ENCODE measurements at places on chromosomes 7 and 10. TPM values are rescaled to one million over a fixed set of nuclear protein-coding genes. Genes with fewer than 3 reads are reported as not detected.

The GTF2IRD2 gene
- 2.9 TPM for total RNA-seq

The LRRC4 gene
- 0.77 TPM for total RNA-seq

The ZEB1 gene
- 58.5 TPM for total RNA-seq

The AKR1C8 gene
- total RNA-seq, result not detected

The TMEM26 gene
- total RNA-seq, result not detected

The MINDY3 gene
- total RNA-seq, result 14.2 TPM

The LIPK gene
- not detected for total RNA-seq

The UCN3 gene
- not detected for total RNA-seq

The PNLIPRP3 gene
- under 0.01 TPM for total RNA-seq

The PAPOLB gene
- total RNA-seq, result 0.25 TPM

The MACC1 gene
- total RNA-seq, result not detected

The LSM8 gene
- 35.3 TPM for total RNA-seq

The SEMA3E gene
- total RNA-seq, result 0.26 TPM

The SPDYE11 gene
- total RNA-seq, result not detected

The AFAP1L2 gene
- 1.2 TPM for total RNA-seq

The LRRN3 gene
- 0.13 TPM for total RNA-seq

The PILRA gene
- total RNA-seq, result not detected

The RNLS gene
- total RNA-seq, result 0.39 TPM

The ARL5B gene
- total RNA-seq, result 17.6 TPM

The HOXA13 gene
- not detected for total RNA-seq

The VENTX gene
- total RNA-seq, result not detected

The SVOPL gene
- not detected for total RNA-seq

The EEF1AKMT2 gene
- 11.6 TPM for total RNA-seq

The DEPP1 gene
- 133 TPM for total RNA-seq

The DIP2C gene
- total RNA-seq, result 13.4 TPM
